Spleen (tissue), 13 donors: ENCODE measurements at places on chromosomes 2 and 18.

DNA sequence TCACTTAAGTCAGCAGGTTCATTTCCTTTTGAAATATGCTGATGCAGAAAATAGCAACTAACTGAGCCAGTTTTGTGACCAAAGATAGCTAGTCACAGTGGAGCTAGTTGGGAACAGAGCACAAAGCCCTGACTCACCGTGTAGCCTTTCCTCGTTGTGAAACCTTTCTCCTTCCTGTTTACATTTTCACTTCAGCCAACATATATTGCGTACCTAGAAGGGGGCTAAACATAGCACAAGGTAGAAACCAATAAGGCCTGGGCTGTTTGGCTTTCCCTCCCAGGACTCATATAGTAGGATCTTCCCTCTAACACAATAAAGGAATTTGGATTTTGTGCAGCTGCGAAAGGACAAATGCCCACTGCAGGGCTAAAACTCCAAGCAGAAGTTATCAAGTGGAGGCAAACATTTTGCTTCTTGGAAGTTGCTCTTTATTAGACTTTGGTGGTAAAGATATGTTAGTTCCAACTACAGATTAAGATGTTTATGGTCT lies 24.5 kb upstream of the LPIN2 start:
- DNase-seq = no peak

GRCh38 chr18:57025540-57025939 lies 121.3 kb upstream of the BOD1L2 start:
- no peak for DNase-seq

DNA sequence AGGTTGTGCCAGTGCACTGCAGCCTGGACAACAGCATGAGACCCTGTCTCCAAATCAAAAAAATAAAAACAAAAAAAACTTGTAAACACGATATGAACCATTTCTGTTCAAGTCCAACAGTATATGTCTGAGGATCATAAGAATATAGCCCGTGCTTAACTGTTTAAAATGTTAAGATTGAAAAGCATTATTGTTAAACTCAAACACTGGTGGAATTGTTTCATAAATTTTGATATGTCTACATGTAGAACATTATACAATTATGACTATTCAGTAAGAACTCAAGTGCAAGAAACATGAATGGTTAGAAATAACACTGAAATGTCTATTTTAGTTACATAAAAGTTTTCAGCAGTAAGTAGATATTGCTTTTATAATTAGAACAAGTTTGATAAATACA lies 29.7 kb downstream of the PPIG start:
- no peak for DNase-seq

GRCh38 chr18:3466872-3467271 lies 16.9 kb downstream of the TGIF1 start:
- DNase-seq = no peak

- DNase-seq = no peak
Observed at GRCh38 chr2:102366406-102367112, 11.0 kb downstream of the IL18R1 start.

GRCh38 chr2:216770050-216770449 lies 74.7 kb upstream of the IGFBP5 start:
- no peak for DNase-seq

DNA sequence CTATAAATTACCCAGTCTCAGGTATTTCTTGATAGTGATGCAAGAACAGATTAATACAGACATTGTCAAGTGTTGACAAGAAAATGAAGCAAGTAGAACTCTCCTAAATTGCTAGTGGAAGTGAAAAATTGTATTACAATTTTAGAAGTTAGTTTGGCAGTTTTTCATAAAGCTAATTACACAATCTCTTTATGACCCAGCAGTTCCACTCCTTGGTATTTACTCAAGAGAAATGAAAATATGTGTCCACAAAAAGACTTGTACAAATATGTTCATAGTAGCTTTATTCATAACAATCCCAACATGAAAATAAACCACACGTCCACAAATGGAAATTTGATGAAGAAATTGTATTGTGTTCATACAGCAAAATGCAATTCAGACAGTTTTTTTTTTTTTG lies 49.4 kb downstream of the PDE1A start:
- no peak for DNase-seq

- no peak for DNase-seq
Observed at GRCh38 chr18:10322004-10322403, 132.4 kb upstream of the APCDD1 start.

DNA sequence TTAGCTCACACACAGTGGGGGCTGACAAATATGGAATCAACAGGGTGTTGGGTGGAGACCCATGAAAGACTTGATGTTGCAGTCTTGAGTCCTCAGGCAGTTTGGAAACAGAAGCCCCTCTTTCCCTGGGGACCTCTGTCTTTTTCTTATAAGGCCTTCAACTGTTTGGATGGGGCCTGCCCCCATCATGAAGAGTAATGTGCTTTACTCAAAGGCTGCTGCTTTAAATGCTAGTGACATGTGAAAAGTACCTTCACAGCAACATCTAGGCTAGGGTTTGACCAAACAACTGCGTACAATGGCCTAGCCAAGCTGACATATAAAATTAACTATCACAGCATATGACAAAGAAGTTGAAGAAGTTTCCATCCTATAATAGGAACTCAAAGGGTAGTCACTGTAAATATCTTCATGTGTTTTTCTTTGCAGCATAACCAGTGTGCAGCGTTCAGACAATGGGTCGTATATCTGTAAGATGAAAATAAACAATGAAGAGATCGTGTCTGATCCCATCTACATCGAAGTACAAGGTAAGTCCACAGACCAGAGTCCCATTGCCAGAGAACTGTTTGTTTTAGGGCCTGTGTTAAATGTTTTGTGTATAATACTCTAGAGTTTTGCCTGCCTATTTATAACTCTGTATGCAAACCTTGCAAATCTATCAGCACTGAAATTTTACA lies 46.3 kb downstream of the MERTK start:
- DNase-seq = no peak

DNA sequence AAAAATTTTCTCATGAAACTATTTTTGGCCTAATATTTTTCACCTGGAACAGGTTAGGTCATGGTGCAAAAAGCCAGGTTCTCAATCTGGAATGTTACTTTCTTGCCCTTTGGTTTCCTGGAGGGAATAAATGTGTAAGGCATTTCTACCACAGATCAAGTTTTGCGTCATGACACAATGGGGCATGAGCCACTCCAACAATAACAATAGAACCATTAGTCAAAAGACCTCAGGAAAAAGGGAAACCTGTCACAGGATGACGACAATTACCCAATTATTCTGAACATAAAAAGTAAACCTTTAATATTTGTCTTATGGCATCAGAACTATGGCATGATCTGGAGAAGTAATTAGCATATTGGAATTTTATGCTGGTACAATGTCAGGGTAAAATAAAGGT lies 88.2 kb upstream of the HNRNPA3 start:
- DNase-seq = no peak

DNA sequence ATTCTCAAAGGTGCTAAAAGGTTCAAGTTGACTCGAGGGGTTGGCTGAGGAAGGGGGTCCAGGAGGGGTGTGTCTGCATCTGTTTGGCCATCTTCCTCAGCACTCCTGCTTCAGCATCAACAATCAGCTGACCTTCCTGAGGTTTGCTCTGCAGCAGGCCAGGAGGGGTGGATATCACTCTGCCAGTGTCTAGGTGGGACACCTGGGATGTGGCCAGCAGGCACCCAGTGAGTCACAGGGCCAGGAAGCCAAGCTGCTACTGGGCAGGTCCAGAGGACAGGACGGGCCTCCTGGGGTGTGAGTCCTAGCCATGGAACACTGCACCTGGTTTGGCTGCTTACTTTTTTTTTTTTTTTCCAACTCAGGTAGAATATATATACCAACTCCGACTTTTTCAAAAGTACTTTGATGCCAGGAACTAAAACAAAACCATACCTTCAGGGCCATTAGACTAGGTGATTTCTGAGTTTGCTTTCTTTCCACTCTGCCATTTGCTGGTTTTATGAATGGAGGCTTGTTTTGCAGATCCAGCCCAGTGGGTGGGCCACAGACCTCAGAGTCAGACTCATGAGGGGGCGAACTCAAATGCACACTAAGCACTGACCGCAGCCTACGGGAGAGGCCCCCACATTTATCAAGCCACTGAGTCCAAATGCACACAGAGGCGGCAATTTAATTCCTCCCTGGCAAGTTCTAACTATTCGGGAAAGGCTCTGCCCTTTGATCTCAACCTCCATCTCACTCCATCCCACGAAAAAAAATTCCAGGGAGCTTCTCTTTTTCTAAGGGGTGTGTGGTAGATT lies 76.0 kb downstream of the UXS1 start:
- DNase-seq = no peak

DNA sequence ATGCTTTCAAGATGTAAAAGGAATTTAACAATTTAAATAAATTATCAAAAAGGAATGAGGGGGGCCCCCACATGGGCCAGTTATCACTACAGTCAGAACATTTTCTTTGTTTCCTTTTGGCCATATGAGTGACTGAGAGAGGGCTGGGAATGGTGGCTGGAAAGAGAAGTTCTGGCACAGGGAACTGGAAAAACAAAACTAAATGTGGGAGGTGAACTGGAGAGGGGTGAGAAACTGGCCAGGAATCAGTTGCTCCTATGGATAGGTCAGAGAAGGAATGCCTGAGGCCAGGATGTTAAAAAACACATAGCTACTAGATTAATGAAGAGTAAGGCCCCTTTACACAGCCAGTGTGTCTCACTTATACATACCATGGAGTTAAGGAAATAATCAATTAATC lies 121.0 kb downstream of the RBMS1 start:
- no peak for DNase-seq

DNA sequence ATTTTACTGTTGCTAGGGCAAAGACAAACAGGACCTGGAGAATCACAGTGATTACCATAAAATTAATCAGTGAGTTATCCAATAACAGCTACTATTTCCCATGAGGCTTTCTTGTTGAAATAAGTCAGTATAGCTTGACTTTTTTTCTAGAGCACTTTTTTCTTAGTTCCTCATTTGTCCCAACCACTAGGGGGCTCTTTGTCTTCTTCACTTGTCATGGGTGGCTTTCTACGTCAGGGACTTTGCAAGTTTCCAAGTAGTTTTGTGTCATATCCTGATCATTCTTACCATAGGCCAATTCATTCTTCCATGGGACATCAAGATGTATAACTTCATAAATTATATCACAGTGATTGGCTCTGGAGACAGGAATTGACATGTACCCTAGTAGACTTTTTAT lies 1019.6 kb upstream of the PIK3C3 start:
- DNase-seq = no peak

- no peak for DNase-seq
Observed at GRCh38 chr2:38690499-38691420, 24.8 kb downstream of the GALM start.

DNA sequence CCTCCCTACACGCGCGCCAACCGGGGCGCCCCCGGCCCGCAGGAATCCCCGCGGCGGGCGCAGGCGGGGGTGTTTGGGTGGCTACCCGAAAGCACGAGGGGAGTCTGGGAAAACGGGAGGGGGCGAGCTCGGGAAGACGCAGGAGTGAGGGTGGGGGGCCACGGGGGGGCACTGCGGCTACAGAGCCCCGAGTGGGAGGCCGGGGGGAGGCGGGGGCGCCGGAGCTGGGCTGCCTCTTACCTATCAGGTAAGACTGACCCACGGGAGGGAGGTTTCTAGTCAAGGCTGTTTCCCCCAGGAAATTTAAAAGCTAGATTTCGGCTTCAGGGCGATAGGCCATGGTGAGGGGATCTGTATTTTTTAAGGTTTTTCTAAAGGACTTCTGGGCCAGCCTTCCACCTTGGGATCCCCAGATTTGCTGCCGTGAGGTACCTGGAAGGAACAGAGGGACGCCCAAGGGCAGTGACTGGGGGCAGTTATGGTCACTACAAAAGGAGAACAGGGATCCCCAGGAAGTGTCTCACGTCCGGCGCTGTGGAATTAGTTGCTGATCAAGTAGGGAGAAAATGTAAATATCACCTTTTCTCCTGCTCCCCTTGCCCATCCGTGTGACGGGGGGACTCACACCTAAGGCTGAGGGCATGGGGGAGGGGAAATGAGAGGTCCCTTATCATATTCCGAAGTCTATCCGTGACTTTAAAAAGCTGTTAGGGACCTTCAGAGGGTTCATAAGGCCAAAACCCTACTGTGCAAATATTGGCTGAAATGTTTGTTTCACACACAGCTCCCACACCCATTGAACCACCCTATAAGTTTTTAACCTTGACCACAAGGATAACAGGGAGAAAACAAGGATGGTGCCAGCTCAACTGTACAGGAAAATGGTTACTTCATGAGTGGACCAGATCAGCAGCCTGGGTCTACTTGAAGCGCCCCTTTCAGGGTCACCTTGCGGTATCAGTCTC lies 638 bp upstream of the IRS1 start:
- no peak for DNase-seq

DNA sequence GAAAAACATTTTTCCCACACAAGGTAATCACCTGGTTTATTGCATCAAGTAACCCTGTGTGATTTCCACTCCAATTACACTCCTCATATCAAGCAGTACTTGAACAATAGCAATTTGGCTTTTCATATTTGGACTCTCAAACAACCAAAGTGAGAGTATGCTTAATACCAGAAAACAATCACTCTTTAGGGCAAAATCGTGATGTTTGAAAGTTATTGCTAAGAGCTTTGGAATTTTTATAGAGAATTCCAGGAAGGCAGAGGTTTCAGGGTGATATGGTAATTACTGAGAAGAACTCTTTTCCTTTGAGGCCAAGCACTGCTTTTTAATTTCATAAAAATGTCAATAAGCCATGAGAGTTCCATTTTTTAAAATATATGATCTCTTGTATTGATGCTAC lies 779.5 kb upstream of the LRRTM1 start:
- DNase-seq = no peak

DNA sequence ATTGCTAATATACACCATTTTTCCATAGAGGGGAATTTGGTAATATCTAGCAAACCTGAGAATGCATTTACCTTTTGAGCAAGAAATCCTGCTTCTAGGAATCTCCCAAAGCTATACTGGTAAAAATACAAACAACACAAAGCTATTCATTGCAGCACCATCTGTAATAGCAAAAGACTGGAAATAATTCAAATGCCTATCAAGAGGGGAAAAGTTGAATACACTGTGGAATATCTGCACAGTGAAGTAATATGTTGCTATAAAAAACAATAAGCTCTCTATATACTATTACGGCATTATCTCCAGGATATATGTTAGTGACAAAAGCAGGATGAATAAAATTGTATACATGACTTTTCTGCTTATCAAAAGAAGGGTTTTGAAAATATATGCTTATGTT lies 112.3 kb upstream of the CHAC2 start:
- no peak for DNase-seq

GRCh38 chr2:178238154-178238521 lies 43.8 kb downstream of the OSBPL6 start:
- DNase-seq = no peak

DNA sequence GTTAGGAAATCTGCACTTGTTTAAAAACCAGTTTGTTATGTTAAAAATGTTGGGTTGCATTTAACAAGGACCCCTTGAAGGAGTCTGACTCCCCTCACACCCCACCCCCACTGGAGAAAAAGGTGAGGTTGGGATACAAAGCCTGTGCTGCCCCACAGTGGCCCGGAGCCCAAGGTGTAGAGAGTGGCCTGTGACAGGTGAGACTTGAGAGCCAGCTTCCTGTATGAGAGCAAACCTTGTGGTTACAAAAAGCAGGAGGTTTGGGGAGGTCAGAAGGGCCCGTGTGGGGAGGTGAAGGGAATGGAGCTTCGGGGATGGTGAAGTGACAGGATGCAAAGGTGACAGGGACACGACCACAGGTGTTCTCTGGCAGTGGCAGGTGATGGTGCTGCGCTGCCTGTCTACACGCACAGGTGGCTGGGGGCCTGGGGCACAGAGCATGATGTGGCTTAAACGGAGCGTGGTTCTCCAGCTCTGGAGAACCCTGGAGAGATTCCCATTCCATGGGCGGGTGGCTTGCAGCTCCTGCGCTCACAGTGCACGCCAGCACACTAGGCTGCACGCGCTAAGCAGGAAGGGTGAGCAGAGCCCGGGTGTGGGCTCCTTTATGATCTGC lies 29.0 kb downstream of the IMPA2 start:
- DNase-seq = no peak

GRCh38 chr2:68222287-68222686 lies 30.0 kb downstream of the PPP3R1 start:
- DNase-seq = no peak
